ENCODE measurements at places on chromosomes 1 and 21. TPM values are rescaled to one million over a fixed set of nuclear protein-coding genes. Genes with fewer than 3 reads are reported as not detected.

The RIPPLY3 gene
- total RNA-seq = 1.1 TPM

The MYOM3 gene
- total RNA-seq = under 0.01 TPM

The TMOD4 gene
- total RNA-seq = not detected

The COL18A1 gene
- total RNA-seq = 69.9 TPM

The MTR gene
- 9.2 TPM for total RNA-seq

The OR2G6 gene
- total RNA-seq = not detected

The PLEKHN1 gene
- total RNA-seq = 13.5 TPM

The STUM gene
- total RNA-seq = not detected

The BCL2L15 gene
- not detected for total RNA-seq

The OR2W3 gene
- not detected for total RNA-seq

The CA14 gene
- total RNA-seq = 0.14 TPM

The ESRRG gene
- total RNA-seq = not detected

The ERG gene
- not detected for total RNA-seq

The TCHHL1 gene
- not detected for total RNA-seq
